ENCODE measurements at places on chromosomes 3 and 15. TPM values are rescaled to one million over a fixed set of nuclear protein-coding genes. Genes with fewer than 3 reads are reported as not detected.

DNA sequence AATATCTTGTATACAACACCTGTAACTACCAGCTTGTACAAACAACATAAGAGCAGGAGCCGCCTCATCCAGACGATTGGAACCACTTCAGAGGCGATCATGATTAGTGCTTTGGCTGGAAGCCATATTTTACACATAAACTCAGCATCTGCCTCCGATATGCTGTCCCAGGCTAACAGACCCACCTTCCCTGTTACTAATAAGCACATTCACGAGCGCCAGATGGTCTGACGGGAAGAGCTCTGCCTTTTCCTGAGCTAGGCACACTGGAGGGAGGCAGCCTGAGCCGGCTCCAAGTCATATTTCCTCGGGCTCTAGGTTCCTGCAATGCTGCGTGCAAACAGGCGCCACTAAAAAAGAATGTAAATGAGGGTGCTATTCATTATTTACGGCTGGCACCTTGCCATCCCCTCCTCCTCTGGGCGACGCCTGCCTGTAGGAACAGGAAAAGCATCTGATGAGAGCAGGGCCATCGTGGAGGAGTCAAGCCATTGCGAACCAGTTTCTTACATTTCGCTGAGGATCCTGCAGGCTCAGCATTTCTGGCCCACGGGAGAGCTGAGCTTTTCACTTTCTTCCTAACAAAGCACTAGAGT lies 98.2 kb downstream of the ANXA2 start:
- DNase-seq, result no peak

DNA sequence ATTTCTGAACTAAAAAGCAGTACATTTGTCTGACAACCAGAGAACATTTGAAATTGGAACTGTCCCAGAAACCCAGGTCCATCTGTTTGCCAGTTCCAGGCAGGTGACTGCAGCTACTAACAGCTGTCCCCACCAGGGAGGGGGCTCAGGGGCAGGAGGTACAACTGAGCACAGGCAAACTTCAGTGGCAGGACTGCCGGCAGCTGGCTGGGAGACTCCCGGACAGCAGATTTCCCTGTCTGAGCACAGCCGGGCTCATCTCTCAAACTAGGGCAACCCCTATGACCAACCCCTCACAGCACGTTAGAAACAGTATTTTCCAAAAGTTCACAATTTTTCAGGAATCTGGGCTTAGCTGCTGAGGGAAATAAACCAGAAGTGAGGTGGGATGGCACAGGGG lies 88.8 kb downstream of the MEGF11 start:
- no peak for DNase-seq

- no peak for DNase-seq
Observed at GRCh38 chr15:78212546-78213424, 21.6 kb downstream of the ACSBG1 start.

PTH1R gene
- total RNA-seq, result not detected

CRYGS gene
- total RNA-seq, result 12.2 TPM

MUC20 gene
- 0.22 TPM for total RNA-seq

- peak; percentile 81 for DNase-seq
Observed at GRCh38 chr15:64151727-64152506, at the start of gene SNX22. Gene SNX22 (plus strand): TSS chr15:64151731. CDS start chr15:64151776, 45 bp downstream.

DNA sequence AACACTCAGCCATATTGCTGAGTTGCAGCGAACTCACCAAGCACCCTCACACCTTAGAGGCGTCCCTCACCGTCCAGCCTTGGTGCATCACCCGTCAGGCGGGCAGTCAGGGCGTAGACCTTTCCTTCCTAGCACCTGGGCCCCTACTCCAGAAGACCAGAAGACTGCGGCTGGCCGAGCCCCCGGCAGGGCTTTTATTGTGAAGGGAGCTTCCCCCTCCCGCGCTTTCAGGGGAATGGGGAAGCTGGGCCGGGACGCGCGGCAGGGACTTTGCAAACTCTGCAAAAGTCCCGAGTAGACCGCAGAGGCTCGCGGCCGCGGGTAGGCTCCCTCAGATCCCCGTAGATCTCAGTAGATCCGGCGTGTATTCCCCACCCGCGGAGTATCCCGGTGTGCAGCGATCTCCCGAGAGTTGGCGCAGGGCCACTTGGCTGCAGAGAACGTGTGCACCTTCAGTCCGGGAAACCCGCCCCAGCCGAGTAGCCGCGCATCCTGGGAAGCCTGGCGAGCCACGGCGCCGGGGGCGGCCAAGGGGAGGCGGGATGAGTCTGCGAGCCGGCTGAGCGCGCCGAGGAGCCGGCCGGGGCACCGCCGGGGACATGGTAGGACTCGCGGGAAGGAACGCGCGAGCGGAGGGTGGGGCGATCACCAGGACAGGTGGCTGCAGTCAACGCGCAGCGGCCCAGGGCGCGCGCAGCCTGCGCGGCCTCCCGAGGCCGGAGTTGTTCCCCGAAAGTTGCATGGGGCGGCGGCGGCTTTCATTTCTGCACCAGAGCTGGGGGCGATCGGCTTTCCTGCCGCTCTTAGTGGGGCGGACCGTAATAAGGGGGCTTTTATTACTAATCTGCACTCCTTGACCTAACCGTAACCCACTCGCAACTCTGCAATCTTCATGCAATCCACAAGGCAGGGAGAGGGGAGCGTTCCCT lies at the start of gene GASK1A:
Gene GASK1A, plus strand, starts transcription at position 268 of the 929 bp plus-strand sequence. Its CDS starts 332 bp downstream, at position 600.
- DNase-seq, result peak; percentile 79

CCDC80 gene
- not detected for total RNA-seq
